ENCODE measurements at places on chromosomes 16 and 17. TPM values are rescaled to one million over a fixed set of nuclear protein-coding genes. Genes with fewer than 3 reads are reported as not detected.
A peak's percentile ranks its signal among the peaks of the same experiment; 100 is the strongest.

DNA sequence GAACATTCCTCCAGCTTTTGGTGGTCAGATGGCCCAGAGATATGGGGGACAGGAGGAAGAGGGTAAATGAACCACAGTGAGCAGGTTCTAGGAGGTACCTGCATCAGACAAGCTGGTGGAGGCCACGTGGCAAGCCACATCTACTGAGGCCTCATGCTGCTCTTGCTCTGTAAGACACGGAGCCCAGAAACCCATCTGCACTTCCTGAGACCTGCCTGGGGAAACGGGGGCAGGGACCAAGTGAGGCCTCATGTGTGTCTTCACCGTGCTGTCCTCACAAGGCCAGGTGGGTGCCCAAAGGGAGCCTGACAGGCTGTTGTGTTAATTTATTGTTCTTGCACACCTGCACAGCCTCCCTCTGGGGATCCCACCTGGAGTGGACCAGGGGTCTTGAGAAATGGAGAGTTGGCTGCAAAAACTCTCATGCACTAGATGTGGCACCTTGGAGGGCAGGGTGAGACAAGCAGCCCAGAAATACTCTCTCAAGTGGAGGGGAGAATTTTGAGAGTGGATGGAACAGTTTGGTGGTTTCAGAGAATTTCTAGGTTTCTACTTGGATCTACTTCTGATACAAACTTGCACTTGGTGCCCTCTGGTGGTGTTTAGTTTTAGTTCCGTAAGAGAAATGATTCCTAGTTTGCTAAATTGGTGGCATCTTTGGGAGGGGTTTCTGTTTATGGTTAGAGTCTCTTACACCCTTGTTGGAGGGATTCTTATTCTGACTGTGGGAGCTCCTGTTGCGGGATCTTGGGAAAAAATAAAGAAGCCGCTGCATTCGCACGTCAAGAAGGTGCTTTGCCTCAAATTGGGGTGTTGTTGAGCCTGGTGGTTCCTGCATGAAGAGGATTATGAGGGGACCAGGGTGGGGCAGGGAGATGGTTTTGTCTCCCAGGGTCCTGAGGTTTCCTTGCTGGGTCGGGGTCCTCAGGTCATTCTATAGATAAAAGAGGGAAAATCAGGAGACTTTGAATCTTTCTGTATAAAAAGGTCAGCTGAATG lies 47.5 kb downstream of the SLC6A2 start:
- peak; percentile 66 for DNase-seq
- H3K4me3 ChIP-seq = no peak overlapping the region
- H3K27me3 ChIP-seq = peaks cover 8% of the 10 kb centered on the region
- no peaks in the 10 kb centered on the region for H3K36me3 ChIP-seq

- DNase-seq = no peak
- peaks cover 2% of the 10 kb centered on the region for H3K36me3 ChIP-seq
- H3K4me3 ChIP-seq = no peak overlapping the region
- no peak overlapping the region for H3K27ac ChIP-seq
- no peaks in the 10 kb centered on the region for H3K4me1 ChIP-seq
- no peaks in the 10 kb centered on the region for H3K27me3 ChIP-seq
Observed at GRCh38 chr17:59572301-59572924, 7.0 kb downstream of the DHX40 start.

GRCh38 chr17:19369846-19370492 lies 7.4 kb upstream of the B9D1 start:
- H3K27me3 ChIP-seq = no peaks in the 10 kb centered on the region
- no peaks in the 10 kb centered on the region for H3K36me3 ChIP-seq
- no peaks in the 10 kb centered on the region for H3K4me1 ChIP-seq
- H3K4me3 ChIP-seq = no peak overlapping the region
- DNase-seq = no peak

- no peak overlapping the region for H3K27ac ChIP-seq
- no peaks in the 10 kb centered on the region for H3K4me1 ChIP-seq
- H3K4me3 ChIP-seq = no peak overlapping the region
- H3K27me3 ChIP-seq = no peaks in the 10 kb centered on the region
Observed at GRCh38 chr16:46996391-46996790, 22.9 kb upstream of the DNAJA2 start.

GRCh38 chr17:63378411-63379375 lies 67.4 kb downstream of the CYB561 start:
- peaks cover 4% of the 10 kb centered on the region for H3K4me1 ChIP-seq
- no peak overlapping the region for H3K27ac ChIP-seq
- H3K4me3 ChIP-seq = no peak overlapping the region
- no peaks in the 10 kb centered on the region for H3K36me3 ChIP-seq
- DNase-seq = no peak

DNA sequence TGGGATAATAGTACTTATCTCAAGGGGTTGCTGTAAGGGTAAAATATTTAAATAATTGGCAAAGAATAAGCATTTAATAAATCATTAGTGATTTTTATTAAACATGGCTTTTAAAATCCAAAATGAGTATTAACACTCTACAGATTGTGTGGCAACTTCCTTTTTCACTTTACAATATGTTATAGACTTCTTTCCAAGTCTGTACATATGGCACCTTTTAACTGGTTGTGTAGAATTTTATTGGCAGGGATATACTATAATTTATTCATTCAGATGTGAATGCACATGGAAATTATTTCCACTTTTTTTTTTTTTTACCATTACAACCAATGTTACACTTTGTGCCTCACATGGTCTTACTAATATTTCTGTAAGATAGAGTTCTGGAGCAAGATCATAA lies 15.7 kb upstream of the NLRP1 start:
- no peak overlapping the region for H3K4me3 ChIP-seq
- H3K4me1 ChIP-seq = no peaks in the 10 kb centered on the region
- peaks cover 11% of the 10 kb centered on the region for H3K27me3 ChIP-seq
- no peaks in the 10 kb centered on the region for H3K36me3 ChIP-seq

- DNase-seq = no peak
- peaks cover 44% of the 10 kb centered on the region for H3K4me1 ChIP-seq
- H3K36me3 ChIP-seq = no peaks in the 10 kb centered on the region
- no peak overlapping the region for H3K4me3 ChIP-seq
- H3K27me3 ChIP-seq = no peaks in the 10 kb centered on the region
Observed at GRCh38 chr17:38905375-38905774, 20.0 kb upstream of the LASP1NB start.

- H3K4me1 ChIP-seq = no peaks in the 10 kb centered on the region
- no peak overlapping the region for H3K27ac ChIP-seq
- no peaks in the 10 kb centered on the region for H3K36me3 ChIP-seq
- H3K27me3 ChIP-seq = no peaks in the 10 kb centered on the region
- no peak overlapping the region for H3K4me3 ChIP-seq
Observed at GRCh38 chr17:14211246-14211645, 25.4 kb downstream of the CDRT15 start.

- H3K36me3 ChIP-seq = no peaks in the 10 kb centered on the region
- no peak overlapping the region for H3K27ac ChIP-seq
- H3K4me1 ChIP-seq = no peaks in the 10 kb centered on the region
- H3K27me3 ChIP-seq = peaks cover 3% of the 10 kb centered on the region
Observed at GRCh38 chr17:50793007-50793406, 25.7 kb upstream of the ANKRD40CL start.

GRCh38 chr17:7018331-7018964 lies 4.4 kb upstream of the BCL6B start:
- no peak for DNase-seq
- H3K36me3 ChIP-seq = no peaks in the 10 kb centered on the region
- peaks cover 51% of the 10 kb centered on the region for H3K4me1 ChIP-seq
- no peak overlapping the region for H3K27ac ChIP-seq

GRCh38 chr17:4068918-4069317 lies 73.9 kb downstream of the ZZEF1 start:
- no peak for DNase-seq
- H3K4me1 ChIP-seq = peaks cover 12% of the 10 kb centered on the region

- no peak for DNase-seq
- H3K27me3 ChIP-seq = no peaks in the 10 kb centered on the region
- H3K27ac ChIP-seq = no peak overlapping the region
Observed at GRCh38 chr16:83744441-83744981, 63.3 kb upstream of the HSBP1 start.

DNA sequence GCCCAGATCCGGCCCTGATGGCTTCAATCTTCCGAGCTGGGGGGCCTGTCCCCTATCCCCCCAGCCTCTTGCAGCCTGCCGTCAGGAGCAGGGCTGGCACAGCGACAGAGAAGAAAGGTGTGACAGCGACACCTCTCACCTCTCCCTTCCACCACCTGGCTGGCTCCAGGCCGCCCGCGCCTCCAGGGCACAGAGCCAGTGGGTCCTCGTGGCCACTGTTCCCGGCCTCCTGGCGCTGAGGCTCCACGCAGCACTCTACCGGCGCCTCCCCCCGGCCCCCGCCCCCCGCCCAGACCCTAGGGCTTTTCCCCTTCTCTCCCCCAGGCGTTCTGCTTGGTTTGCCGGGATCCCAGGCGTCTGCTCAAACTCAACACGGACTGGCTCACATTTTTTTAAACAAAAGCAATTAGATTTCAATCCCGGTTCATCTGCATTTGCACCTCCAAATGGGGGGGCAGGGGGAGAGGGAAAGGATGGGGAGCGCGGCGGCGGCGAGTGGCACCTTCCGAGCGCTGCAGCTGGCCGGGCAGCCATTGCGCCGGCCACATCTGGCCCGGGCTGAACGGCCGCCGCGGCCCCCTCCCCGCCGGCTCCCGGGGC lies 12.8 kb upstream of the CBX8 start:
- H3K4me3 ChIP-seq = no peak overlapping the region
- no peak for DNase-seq
- no peak overlapping the region for H3K27ac ChIP-seq
- H3K36me3 ChIP-seq = no peaks in the 10 kb centered on the region

DNA sequence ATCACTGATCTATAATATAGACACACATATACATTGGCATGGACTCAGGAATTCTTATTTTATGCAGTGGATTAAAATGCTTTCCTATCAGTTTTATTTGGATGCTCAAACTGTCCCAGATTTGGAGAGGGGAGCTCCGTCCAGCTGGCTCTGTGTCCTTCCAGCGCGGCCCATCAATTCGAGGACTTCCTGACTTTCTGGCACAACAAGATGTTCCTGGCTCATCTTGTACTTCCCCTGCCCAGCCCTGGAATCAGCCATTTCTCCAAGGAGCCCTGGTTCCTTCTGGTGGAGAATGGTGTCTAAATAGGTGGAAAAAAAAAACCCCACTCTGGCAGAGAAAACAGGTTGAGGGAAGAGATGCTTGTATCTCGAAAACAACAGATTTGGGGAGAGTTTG lies 94.5 kb downstream of the CRISPLD2 start:
- peaks cover 15% of the 10 kb centered on the region for H3K27me3 ChIP-seq
- no peak overlapping the region for H3K4me3 ChIP-seq
- H3K27ac ChIP-seq = no peak overlapping the region
- H3K36me3 ChIP-seq = no peaks in the 10 kb centered on the region
- no peak for DNase-seq

DNA sequence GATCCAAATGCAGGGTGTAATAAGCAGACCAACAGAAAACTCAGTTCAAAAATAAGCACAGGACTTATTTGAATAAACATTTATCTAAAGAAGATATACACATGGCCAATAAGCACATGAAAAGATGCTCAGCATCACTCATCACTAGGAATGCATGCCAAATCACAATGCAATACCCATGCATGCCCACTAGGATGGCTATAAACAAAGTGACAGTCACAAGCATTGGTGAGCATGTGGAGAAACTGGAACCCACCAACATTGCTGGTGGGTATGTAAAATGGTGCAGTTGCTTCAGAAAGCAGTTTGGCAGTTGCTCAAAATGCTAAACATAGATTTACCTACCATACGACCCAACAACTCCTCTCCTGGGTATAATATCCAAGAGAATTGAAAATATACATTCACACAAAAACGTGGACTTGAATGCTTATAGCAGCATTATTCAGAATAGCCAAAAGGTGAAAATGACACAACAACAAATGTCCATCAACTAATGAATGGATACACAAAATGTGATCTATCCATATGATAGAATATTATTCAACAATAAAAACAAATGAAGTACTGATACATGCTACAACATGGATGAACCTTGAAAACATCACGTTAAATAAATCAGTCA lies 20.1 kb downstream of the UBE2O start:
- H3K27me3 ChIP-seq = no peaks in the 10 kb centered on the region
- DNase-seq = no peak

- no peaks in the 10 kb centered on the region for H3K36me3 ChIP-seq
- no peak for DNase-seq
- no peaks in the 10 kb centered on the region for H3K4me1 ChIP-seq
- no peak overlapping the region for H3K27ac ChIP-seq
Observed at GRCh38 chr17:79651761-79652160, 40.9 kb upstream of the RBFOX3 start.

DNA sequence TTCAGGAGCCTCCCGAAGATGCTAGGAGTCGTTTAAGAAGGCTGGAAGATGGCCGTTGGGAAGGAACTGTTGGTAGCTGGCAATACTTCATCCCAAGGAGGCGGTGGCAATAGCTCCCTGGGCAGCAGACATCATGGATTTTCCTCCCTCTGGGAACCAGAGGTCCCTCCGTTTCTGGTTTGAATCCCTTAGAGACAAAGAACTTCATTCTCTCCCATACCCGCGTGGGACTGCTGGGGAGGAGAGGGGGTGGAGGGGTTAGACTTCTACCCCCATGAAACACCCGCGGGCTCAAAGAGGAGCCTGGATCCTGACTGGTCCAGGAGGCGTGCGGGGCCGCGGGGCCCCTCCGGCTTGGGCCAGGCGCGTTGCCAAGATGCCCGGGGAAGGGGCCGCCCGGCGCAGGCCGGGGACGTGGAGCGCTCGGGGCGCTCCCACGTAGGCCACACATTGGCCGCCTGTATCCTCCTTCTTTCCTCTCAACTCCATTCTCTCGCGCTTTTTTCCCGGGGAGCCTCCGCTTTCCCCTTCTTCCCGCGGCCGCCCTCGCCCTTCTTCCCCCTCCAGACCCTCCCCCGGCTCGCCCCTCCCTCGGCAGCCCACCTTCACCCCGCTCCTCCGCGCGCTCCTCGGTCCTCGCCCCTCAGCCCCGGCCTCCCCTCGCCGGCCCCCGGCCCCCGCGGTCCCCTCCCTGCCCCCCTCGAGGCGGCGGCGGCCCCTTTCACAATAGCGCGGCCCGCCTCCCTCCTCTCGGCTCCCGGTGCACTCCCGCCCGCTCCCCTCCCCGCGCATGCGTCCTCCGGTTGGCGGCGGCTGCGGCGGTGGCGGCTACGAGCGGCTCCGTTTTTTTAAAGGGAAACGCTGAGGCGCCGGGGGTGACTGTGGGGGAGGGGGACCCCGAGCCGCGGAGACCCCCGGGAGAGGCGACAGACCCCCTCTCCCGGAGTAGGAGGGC lies at the start of gene MSL1:
MSL1 (plus strand) TSS at position 791 of the 955 bp plus-strand sequence. CDS start 642 bp downstream, outside the sequence.
- H3K27me3 ChIP-seq = no peaks in the 10 kb centered on the region
- peak within 1 kb of the TSS; percentile 71 for H3K27ac ChIP-seq
- peaks cover 2% of the 10 kb centered on the region for H3K36me3 ChIP-seq
- peak; percentile 77 for DNase-seq
- peak within 1 kb of the TSS; percentile 100 for H3K4me3 ChIP-seq

The FXR2 gene
- 59.9 TPM for polyA plus RNA-seq

The PRSS33 gene
- polyA plus RNA-seq = not detected
